ENCODE measurements at places on chromosomes 3 and 15.
A peak's percentile ranks its signal among the peaks of the same experiment; 100 is the strongest.

- DNase-seq, result no peak
These were observed 841.9 kb downstream of the OTOL1 start for GRCh38 chr3:162338514-162338913.

DNA sequence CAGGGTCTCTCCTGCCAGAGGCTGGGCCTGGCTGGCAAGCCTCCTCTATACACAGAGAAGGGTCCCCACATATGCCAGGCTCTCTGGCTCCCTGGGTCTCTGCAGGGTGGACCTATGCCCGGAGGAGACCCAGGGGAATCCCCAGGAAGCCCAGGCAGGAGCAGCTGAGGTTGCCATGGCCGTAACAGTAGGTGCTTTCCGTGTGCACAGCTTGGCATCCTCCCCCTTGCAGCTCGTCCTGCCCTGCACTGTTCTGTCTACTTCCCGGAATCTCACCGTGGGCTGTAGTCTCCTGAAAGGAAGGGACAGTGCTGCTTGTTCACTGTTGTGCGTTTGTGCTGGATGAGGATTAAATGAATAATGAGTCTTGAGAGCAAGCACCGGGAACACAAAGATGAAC is 47.8 kb downstream of the DAPK2 start:
- DNase-seq, result no peak

GRCh38 chr15:58588096-58588495 is 156.3 kb downstream of the LIPC start:
- DNase-seq, result no peak

DNA sequence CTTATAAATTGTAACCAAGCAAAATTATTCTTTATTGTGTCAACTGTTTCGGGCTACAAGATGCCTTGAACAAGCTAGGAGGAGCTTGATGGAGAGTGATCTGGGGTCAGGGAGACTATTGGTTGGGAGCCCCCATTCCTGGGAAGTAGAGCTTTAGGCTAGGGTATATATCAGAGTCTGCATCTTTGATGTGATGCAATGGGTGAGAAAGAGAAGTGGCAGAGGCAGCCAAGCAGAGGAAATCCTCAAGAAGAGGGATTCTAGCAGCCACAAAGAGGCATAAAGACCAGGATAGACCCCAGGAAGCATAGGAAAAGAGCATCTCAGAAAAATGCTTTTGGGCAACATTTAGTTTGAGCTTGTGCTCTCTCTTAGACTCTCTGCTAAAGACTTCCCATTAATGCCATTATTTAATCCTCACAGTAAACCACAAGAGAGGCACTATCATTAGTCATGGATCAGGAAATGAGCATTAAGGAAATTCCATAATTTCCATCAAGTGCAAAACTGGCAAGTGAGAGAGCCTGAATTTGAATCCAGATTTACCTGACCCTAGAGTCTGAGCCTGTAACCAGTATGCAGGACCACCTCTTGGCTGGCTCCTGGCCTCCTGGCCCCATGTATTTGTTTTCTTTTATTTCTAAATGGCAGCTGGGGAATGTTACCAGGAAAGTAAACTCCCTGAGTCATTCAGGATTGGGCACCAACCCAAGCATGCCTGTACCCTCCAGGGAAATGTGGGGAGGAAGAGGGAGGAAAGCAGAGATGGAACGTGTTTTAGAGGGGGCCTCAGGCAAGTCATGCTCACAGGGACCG is 118.7 kb downstream of the RPL22L1 start:
- DNase-seq, result no peak

- no peak for DNase-seq
These were observed 6.2 kb downstream of the RAB8B start for GRCh38 chr15:63195569-63196015.

- DNase-seq, result no peak
These were observed 164.5 kb downstream of the VGLL4 start for GRCh38 chr3:11479221-11479620.

DNA sequence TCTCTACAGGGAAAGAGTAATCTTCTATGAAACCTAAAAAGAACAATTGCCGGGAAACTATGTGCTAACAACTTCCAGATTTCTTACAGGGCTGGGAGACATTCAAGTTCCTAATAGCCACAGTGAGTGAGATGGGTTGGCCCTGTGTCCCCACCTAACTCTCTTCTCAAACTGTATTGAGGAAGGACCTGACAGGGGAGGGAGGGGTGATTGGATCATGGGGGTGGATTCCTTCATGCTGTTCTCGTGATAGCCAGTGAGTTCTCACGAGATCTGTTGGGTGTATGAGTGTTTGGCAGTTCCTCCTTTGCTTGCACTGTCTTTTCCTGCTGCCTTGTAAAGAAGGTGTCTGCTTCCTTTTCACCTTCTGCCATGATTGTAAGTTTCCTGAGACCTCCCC is 958.7 kb downstream of the AGBL1 start:
- DNase-seq, result no peak

GRCh38 chr3:100634493-100635272 is 25.3 kb downstream of the ADGRG7 start:
- DNase-seq, result peak; percentile 8

DNA sequence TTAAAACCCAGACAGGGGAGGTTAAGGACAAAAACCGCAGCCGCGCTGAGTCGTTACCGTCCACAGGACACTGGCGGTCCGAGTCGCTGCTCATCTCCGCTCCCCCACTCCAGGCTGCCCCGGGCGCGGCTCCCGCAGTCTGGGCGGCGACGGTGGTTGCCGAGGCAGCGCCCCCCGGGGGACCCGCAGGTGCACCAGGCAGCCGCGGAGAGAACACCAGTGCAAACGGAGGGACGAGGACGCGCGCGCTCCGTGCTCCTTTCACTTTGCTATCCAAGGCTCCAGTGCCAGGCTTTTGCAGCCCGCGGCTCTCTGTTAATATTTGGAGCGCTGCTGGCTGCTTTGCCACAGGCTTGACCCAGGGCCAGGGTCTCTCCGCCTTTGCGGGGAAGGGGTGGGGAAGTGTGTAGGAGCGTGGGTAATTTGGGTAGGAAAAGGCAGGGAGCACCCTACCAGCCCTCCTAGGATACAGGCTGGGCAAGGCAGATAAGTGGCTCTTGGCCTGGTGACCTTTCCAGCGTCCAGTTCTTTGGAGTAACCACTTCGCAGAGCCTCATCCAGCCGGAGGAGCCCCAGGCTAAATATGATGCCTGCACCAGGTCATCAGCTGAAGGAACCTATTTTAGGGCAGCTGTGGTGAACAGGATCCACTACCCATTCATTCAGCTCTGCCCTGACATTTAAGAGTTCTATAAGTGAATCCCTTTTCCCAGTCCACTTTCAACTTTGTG is at the start of gene GADL1:
Gene GADL1 (minus strand): TSS at position 141 of the 731 bp plus-strand sequence. CDS start 47 bp downstream, at position 94.
- no peak for DNase-seq

GRCh38 chr3:108293858-108294257 is 2.5 kb upstream of the HHLA2 start:
- DNase-seq, result no peak

DNA sequence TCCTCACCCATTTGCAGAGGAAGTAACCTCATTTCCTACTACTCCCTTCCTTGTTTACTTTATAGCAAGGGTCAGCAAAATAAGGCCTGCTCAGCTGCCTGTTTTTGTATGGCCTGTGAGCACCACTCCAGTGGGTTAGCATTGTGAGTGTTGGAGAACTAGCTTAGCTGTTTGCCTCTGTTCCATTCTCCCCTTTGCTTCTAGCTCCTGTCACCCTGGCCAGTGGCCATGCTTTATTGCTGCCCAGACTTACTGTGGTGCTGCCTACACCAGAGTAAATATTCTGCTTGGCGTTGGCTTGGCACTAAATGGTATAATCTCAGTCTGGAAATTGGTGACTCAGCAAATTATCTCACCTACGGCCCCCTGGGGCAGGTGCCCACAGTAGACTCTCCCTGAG is 8.8 kb downstream of the PDCD6IP start:
- no peak for DNase-seq

GRCh38 chr15:33292717-33293307 is 18.0 kb upstream of the RYR3 start:
- DNase-seq, result peak; percentile 60

DNA sequence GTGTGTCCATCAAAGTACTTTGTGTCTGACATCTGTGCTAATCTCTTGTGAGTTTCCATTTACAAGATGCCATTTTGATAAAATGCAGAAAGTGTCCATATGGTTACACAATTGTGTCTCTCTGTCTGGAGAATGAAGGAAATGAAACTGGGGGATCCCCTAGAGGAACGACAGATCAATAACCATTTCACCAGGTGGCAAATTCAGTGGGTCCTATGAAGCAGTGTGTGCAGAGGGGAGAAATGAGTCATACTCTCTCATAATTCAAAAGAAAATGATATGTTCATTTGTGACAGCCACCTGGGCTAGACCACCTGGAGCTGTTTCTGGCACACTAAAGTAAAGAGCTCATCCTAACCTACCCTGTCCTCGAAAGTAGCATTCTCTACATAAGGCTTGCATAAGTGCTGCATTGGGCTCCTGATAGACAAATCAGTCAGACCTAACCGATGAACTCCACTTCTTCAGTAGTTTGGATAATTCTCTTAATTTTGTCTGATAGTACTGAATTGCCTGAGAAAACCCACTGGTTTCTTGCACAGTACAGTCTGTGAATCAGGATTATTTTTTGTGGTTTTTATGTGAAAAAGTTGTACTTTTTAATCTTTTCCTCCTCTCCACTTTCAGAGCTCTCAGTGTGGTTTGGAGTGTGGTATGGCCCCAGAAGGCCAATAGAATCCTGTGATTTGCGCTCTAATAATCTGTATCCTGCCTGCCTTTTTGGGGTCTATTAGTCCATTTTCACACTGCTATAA is 10.3 kb upstream of the CD47 start:
- DNase-seq, result no peak

- no peak for DNase-seq
These were observed 6.4 kb upstream of the ANKRD63 start for GRCh38 chr15:40289140-40289775.

DNA sequence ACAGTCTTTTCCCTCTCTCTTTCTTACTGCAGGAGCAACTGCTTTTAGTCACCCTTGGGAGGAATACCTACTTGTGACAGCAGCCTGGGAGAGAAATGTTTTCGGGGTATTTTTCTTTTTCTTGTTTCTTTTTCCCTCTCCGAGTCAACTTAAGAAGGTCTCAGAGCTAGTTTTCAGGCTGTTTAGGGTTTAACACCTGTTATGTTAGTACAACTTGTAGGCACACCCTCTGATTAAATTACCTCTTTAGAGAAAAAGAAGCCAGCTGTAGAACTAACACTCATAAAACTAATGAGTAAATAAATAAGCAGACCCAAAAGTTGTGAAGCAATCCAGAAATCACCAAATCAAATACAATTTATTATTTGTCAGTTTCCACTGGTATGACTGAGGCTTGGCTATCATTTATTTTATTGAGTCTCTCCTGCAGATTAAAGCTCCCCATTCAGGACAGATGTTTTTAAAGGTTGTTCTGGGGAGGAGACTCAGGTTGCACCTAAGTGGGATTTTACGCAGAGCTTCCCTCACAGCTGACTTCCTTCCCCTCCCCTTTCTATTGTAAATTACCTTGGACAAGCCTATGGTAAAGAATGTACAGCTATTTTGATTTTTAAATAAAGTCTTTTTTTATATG is 112.5 kb downstream of the FOXB1 start:
- DNase-seq, result no peak

- DNase-seq, result no peak
These were observed 37.1 kb downstream of the CTXND1 start for GRCh38 chr15:80214910-80215309.

DNA sequence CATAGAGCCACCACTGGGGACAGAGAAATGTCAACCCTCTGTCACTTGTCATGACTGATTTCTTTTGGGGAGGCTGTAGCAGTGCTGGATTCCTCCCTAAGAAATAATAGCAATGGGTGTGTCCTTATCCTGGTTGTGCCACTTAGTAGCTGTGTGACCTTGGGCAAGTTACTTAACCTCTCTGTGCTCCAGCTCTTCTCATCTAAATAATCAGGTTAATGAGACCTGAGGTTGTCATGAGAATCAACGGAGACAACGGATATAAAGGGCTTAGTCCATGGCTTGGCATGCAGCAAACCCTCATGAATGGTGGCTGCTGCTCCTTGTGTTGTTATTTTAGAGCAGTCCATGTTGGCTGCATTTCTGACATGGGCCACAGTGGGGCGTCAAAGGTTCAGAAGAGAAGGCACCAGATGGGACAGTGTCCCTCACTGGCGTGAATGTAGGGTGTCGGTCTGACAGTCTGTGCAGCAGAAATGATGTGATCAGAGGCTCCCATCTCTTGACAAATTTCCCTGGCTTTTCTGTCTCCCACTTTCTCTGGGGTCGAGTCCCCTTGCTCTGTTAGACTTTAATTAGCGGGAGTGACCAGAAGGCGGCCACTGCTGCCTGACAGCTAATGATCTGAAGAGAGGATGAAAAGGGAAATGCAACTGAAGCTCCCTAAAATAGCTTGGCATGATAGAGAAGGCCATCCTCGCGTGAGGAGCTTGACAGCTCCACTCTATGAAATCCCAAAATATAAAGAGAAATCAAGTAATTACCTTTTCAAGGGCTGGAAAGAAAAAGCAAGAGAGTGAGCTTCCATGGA is 209.4 kb downstream of the CADPS start:
- DNase-seq, result peak; percentile 69

- DNase-seq, result no peak
These were observed 765.8 kb upstream of the ROBO1 start for GRCh38 chr3:80533553-80533952.

DNA sequence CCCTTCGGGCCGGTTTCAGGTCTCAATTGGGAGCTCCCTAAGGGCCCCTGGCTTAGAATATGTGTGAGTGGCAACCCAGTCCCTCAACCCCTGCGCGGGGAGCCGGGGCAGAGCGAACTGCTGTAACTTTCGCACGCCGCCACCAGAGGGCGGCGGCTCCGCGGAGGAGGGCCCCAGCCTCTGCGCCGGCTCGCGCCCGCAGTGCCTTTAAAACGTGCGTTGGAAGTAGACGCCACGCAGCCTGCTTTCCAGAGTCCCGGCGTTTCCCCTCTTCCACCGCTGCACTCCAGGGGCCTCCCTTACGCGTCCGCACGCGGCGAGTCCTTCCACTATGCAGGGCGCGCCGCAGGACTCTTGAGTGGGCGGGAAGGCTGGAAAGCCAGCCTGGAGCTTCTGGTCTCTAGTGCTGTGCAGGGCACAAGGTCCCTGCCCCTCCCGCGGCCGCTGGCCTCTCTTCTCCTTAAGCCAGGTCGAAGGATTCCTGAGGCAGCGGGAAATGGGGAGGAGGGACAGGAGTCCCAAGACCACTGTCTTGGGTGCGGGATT is 23.7 kb upstream of the RNU6-1 start:
- DNase-seq, result peak; percentile 80
